ENCODE measurements at places on chromosomes 12 and 14. TPM values are rescaled to one million over a fixed set of nuclear protein-coding genes. Genes with fewer than 3 reads are reported as not detected.

Gene HCAR3
- total RNA-seq: not detected

Gene PTPRO
- 17.8 TPM for total RNA-seq

Gene CEBPE
- 0.37 TPM for total RNA-seq

Gene OR6C2
- not detected for total RNA-seq

Gene PPP4R3A
- total RNA-seq: 189 TPM

Gene DYRK4
- total RNA-seq: 34.4 TPM

Gene FAM222A
- 4.6 TPM for total RNA-seq

Gene SLC17A8
- total RNA-seq: not detected

Gene TMEM106C
- total RNA-seq: 37.5 TPM

Gene CDH24
- 1.2 TPM for total RNA-seq

Gene AMDHD1
- total RNA-seq: 1.5 TPM

Gene MEG3
- total RNA-seq: not detected

Gene NTS
- total RNA-seq: not detected

Gene CLEC1B
- total RNA-seq: not detected

Gene KDM2B
- total RNA-seq: 126 TPM

Gene OR8S1
- total RNA-seq: not detected

Gene NUAK1
- total RNA-seq: not detected

Gene DCP1B
- 18.0 TPM for total RNA-seq

Gene CLEC2A
- not detected for total RNA-seq
